ENCODE measurements at places on chromosomes 13 and 19.

DNA sequence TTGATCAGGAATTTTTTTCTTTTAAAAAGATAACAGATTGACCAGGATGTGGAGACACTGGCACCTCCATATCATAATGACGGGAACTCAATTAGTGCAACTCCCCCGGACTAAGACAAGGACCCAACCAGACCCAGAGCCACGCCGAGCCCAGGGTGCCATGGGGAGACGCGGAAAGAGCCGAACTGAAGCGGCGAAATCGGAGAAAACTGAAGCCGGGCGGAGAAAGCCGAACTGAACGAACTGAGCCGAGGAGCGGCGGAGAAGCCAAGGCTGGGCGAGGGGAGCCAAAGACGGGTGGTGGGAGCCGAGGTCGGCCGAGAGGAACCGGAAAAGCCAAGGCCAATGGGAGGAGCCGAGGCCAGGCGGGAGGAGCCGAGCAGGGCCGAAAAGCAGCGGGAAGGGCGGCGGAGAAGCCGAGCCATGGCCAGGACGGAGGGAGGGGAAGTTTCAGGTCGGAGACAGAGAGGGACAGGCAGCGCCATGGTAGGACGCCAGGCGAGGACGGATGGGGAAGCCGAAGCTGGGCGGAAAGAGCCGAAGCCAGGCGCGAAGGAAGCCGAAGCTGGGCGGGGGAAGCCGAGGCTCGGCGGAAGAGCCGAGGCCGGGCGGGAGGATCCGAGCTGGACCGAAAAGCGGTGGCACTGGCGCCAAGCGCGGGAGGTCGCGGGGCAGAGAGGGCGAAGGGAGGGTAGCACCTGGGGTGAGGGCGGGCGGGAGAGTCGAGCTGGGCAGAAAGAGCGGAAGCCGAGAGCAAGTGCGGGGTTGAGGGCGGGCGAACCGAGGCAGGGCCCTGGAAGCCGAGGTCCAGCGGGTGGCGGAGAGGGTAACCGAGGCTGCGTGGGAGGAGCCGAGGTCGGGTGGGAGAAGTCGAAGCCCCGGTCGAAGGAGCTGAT, 29.4 kb downstream of the ZNF557 start:
- DNase-seq = peak; percentile 59
- peak overlapping the region; percentile 67 for H3K4me3 ChIP-seq
- no peaks in the 10 kb centered on the region for H3K27me3 ChIP-seq
- peak overlapping the region; percentile 91 for H3K27ac ChIP-seq

- DNase-seq = no peak
- no peak overlapping the region for H3K4me3 ChIP-seq
- no peaks in the 10 kb centered on the region for H3K36me3 ChIP-seq
- H3K27ac ChIP-seq = no peak overlapping the region
Measured at GRCh38 chr13:23496255-23496654, 62.8 kb upstream of the SACS start.

- no peaks in the 10 kb centered on the region for H3K4me1 ChIP-seq
- H3K27me3 ChIP-seq = no peaks in the 10 kb centered on the region
- H3K4me3 ChIP-seq = no peak overlapping the region
Measured at GRCh38 chr13:49802426-49802825, 9.9 kb upstream of the KPNA3 start.

DNA sequence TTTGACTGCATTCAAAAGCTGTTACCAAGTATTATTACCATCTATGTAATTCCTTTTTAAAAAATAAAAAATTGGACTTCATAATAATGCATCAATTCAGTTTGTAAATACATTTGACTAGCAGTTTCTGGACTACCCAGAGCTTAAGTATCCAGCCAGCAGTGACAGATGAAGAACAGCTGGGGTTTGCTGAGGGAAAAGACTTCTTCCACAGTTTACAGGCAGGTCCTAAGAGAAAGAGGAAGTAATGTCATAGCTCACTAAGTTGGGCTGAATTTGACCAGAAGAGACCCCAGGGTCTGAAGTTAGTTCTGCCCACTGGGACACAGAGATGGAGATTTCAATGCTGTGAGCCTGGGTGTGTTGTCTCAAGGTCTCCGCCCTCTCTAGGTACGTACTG, 96.4 kb downstream of the MBNL2 start:
- H3K27me3 ChIP-seq = no peaks in the 10 kb centered on the region
- H3K27ac ChIP-seq = no peak overlapping the region
- peaks cover 6% of the 10 kb centered on the region for H3K4me1 ChIP-seq
- H3K4me3 ChIP-seq = no peak overlapping the region

GRCh38 chr13:110520431-110521295, 40.9 kb downstream of the RAB20 start:
- no peaks in the 10 kb centered on the region for H3K27me3 ChIP-seq
- peak overlapping the region; percentile 90 for H3K27ac ChIP-seq
- H3K4me3 ChIP-seq = no peak overlapping the region

GRCh38 chr19:4279267-4279529, 132 bp downstream of the SHD start:
- H3K4me1 ChIP-seq = peaks cover 6% of the 10 kb centered on the region
- peak overlapping the region; percentile 33 for H3K4me3 ChIP-seq
- no peak overlapping the region for H3K27ac ChIP-seq
- no peak for DNase-seq
- peaks cover 22% of the 10 kb centered on the region for H3K27me3 ChIP-seq
- H3K36me3 ChIP-seq = no peaks in the 10 kb centered on the region

- peaks cover 68% of the 10 kb centered on the region for H3K36me3 ChIP-seq
- no peaks in the 10 kb centered on the region for H3K27me3 ChIP-seq
- DNase-seq = no peak
- H3K4me1 ChIP-seq = no peaks in the 10 kb centered on the region
- no peak overlapping the region for H3K4me3 ChIP-seq
- H3K27ac ChIP-seq = no peak overlapping the region
Measured at GRCh38 chr19:15354566-15355296, 22.4 kb upstream of the BRD4 start.

DNA sequence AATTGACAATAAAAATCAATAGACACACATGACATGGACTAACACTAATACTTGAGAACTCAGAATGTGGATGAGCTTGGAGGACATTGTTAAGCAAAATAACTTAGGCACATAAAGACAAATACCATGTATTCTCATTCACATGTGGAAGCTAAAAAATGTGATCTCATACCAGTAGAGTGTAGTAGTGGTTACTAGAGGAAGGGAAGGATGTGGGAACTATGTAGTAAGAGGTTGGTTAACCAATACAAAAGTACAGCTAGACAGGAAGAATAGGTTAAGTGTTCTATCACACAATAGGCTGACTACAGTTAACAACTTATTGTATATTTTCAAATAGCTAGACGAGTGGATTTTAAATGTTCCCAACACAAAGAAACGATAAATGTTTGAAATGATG, 415.8 kb upstream of the KLF12 start:
- no peaks in the 10 kb centered on the region for H3K4me1 ChIP-seq
- no peak overlapping the region for H3K27ac ChIP-seq
- DNase-seq = no peak
- H3K27me3 ChIP-seq = no peaks in the 10 kb centered on the region
- no peaks in the 10 kb centered on the region for H3K36me3 ChIP-seq
- H3K4me3 ChIP-seq = no peak overlapping the region

GRCh38 chr13:33228648-33229445, 56.7 kb downstream of the STARD13 start:
- H3K4me3 ChIP-seq = no peak overlapping the region
- H3K27ac ChIP-seq = no peak overlapping the region
- no peaks in the 10 kb centered on the region for H3K36me3 ChIP-seq
- no peaks in the 10 kb centered on the region for H3K27me3 ChIP-seq
- DNase-seq = no peak

- no peaks in the 10 kb centered on the region for H3K27me3 ChIP-seq
- H3K36me3 ChIP-seq = no peaks in the 10 kb centered on the region
- H3K4me3 ChIP-seq = no peak overlapping the region
- no peaks in the 10 kb centered on the region for H3K4me1 ChIP-seq
- no peak overlapping the region for H3K27ac ChIP-seq
Measured at GRCh38 chr13:103730407-103730806, 664.2 kb upstream of the SLC10A2 start.

GRCh38 chr19:6067975-6068374, 42.3 kb downstream of the RFX2 start:
- no peak overlapping the region for H3K4me3 ChIP-seq
- H3K27me3 ChIP-seq = no peaks in the 10 kb centered on the region
- H3K27ac ChIP-seq = peak overlapping the region; percentile 76
- peaks cover 17% of the 10 kb centered on the region for H3K4me1 ChIP-seq
- no peaks in the 10 kb centered on the region for H3K36me3 ChIP-seq

DNA sequence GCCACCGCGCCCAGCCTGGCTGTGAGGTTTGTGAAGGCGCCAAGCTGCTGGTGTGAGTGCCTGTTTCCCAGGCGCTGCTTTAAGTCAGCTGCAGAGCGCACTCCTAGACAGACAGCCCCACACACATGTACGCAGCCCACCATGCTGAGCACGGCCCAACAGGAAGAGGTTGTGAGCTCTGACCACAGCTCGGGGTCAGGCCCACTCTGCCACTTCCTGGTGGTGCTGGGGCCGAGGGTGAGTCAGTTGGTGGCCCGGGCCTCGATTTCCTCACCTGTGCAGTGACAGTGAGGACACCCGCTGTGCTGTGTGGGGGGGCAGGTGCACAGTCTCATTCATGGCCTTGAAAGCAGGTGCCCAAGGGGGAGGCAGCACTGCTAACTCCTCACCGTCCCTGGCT, 106.7 kb downstream of the KDM4B start:
- no peak for DNase-seq
- H3K36me3 ChIP-seq = peaks cover 59% of the 10 kb centered on the region
- H3K4me3 ChIP-seq = no peak overlapping the region
- H3K4me1 ChIP-seq = no peaks in the 10 kb centered on the region
- no peaks in the 10 kb centered on the region for H3K27me3 ChIP-seq

- H3K27me3 ChIP-seq = peaks cover 21% of the 10 kb centered on the region
- H3K4me1 ChIP-seq = peaks cover 6% of the 10 kb centered on the region
- H3K27ac ChIP-seq = no peak within 1 kb of the TSS
- no peaks in the 10 kb centered on the region for H3K36me3 ChIP-seq
- DNase-seq = no peak
Measured at GRCh38 chr19:53881482-53882390, at the start of gene PRKCG. Gene PRKCG (plus strand): TSS chr19:53882197. CDS start chr19:53882495, 298 bp downstream.

DNA sequence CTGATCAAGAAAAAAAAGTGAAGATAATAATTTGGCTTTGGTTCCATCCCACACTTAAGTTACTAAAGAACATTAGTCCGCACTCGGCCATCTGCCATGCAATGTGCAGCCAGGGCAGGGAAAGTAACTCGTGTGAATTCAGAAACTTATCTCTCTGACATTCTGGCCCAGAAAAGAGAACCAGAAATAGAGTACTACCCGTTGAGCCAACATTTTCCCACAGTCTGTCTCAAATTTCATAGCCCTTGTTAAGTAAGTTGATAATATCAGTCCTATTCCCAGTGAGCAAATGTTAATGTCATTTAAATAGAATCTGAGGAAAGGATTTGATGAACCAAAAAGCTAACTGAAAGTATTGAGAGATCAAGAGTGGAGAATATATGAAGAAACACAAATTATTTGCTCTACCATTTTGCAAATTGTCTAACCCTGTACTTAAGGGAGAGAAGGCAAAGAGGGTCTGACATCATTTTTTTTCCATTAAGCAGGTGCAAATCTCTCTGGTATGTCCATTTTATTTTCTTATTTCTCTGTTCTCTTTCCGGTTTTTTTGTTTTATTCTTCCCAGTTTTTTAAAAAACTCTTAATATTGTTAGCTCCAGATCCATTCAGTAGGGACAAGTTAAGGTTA, 156.3 kb downstream of the NDFIP2 start:
- DNase-seq = no peak
- no peaks in the 10 kb centered on the region for H3K27me3 ChIP-seq
- H3K4me1 ChIP-seq = no peaks in the 10 kb centered on the region
- no peak overlapping the region for H3K4me3 ChIP-seq
- no peaks in the 10 kb centered on the region for H3K36me3 ChIP-seq

GRCh38 chr13:24670961-24671381, 9.2 kb upstream of the ATP12A start:
- DNase-seq = no peak
- no peak overlapping the region for H3K4me3 ChIP-seq
- H3K27me3 ChIP-seq = no peaks in the 10 kb centered on the region

DNA sequence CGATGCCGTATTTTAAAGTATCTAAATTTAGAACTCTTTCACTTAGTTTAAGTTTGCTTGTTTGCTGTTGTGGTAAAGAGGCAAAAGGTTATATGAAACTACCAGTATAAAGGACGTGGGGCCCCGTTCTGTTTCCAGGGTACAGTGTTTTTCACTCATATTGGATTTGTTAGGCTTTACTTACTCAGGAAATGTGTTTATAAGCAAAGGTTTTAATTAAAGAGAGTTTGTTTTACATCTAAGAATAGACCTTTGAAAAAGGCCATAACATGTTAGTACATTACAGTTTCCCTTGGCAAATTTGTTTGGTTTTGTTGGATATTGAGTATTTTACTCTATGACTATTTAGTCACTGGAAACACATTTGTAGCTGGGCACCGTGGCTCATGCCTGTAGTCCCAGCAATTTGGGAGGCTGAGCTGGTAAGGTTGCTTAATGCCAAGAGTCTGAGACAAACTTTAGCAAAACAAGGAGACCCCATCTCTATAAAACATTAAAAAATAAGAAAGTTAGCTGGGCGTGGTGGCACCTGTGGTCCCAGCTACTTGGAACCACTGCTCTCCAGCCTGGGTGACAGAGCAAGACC, 7.1 kb downstream of the DGKH start:
- H3K27me3 ChIP-seq = no peaks in the 10 kb centered on the region
- H3K36me3 ChIP-seq = no peaks in the 10 kb centered on the region
- no peak overlapping the region for H3K4me3 ChIP-seq
- no peak for DNase-seq
- peaks cover 9% of the 10 kb centered on the region for H3K4me1 ChIP-seq
- H3K27ac ChIP-seq = peak overlapping the region; percentile 14

GRCh38 chr13:46995874-46996273, 99.0 kb upstream of the HTR2A start:
- H3K36me3 ChIP-seq = no peaks in the 10 kb centered on the region
- H3K27ac ChIP-seq = no peak overlapping the region
- no peaks in the 10 kb centered on the region for H3K27me3 ChIP-seq
- H3K4me1 ChIP-seq = no peaks in the 10 kb centered on the region

GRCh38 chr13:50576156-50576555, 267.3 kb downstream of the DLEU7 start:
- no peak overlapping the region for H3K27ac ChIP-seq
- H3K4me3 ChIP-seq = no peak overlapping the region
- DNase-seq = no peak
- no peaks in the 10 kb centered on the region for H3K36me3 ChIP-seq
- H3K27me3 ChIP-seq = no peaks in the 10 kb centered on the region

DNA sequence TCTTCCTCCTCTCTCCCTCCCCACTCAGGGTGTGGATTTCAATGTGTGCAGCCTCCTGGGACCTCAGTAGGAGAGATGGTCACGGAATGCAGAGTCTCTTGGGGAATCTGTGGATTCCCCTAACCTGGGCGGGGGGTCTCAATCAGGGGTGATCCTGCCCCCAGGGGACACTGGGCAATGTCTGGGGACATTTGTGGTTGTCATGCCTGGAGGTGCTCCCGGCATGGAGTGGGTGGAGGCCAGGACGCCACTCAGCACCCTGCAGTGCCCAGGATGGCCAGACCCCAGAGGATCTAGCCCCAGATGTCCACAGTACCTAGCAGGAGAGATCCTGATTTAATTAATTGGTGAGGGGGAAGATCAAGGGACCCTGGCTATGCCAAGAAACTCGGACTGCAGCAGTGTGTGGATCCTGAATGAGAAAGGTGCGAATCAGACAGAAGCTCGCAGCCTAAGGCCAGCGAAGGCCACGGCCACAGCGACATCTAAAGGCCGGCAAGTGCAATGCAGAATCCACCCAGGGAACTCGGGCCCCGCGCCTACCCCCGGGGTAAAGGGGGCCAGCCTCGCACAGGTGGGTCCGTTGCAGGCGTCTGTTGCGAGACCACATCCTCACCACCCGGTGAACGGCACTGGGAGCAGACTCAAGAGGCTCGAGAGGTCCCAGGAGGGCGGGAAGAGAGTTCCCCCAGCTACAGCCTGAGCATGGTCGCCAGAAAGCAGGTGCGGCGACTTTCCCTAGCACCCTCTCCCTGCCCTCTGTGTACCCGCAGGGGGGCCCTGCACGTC, 88.8 kb downstream of the GNG7 start:
- peaks cover 9% of the 10 kb centered on the region for H3K4me1 ChIP-seq
- no peak overlapping the region for H3K4me3 ChIP-seq
- H3K36me3 ChIP-seq = no peaks in the 10 kb centered on the region
- H3K27me3 ChIP-seq = no peaks in the 10 kb centered on the region
- H3K27ac ChIP-seq = no peak overlapping the region
- no peak for DNase-seq
